Natural killer cell (primary cell): ENCODE measurements at places on chromosomes 5 and 9.

GRCh38 chr5:118832974-118833373, 155.4 kb downstream of the DTWD2 start:
- no peaks in the 10 kb centered on the region for H3K36me3 ChIP-seq
- DNase-seq, result no peak
- no peak overlapping the region for H3K4me3 ChIP-seq

- H3K36me3 ChIP-seq, result no peaks in the 10 kb centered on the region
- no peak overlapping the region for H3K4me3 ChIP-seq
- no peak for DNase-seq
- no peak overlapping the region for H3K27ac ChIP-seq
- H3K4me1 ChIP-seq, result no peaks in the 10 kb centered on the region
Observed at GRCh38 chr9:114207034-114207810, 51.9 kb downstream of the COL27A1 start.

DNA sequence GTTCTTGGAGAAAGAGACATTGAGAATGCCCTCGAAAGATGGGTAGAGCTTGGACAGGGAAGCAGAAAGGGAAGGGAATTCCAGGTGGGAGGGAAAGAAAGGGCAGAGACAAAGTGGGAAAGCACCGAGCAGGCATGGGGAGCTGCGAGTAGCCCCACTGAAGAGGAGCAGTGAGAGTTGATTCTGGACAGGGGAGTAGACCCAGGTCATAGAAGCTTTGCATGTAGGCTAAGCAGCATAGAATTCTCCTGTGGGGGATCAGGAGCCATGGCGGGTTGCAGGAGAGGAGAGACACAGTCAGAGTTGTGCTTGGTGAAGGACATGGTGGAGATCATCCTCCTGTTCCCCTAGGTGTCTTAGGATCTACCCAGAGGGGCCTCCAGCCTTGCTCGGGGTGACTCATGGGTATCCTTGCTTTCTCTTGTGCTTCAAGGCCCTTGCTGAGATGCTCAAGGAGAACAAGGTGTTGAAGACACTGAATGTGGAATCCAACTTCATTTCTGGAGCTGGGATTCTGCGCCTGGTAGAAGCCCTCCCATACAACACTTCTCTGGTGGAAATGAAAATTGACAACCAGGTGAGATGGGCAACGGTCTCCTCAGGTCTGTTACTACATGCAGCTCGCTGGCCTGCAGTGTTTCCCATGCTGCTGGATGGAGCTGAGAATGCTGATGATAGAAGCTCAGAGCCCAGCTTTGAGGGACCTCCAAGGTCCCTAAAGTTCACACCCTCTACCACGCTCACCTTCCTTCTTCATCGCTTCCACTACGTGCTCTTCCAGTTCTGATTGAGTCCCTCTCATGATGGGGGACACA, 64.5 kb downstream of the TSTD2 start:
- no peak overlapping the region for H3K4me3 ChIP-seq
- H3K4me1 ChIP-seq, result no peaks in the 10 kb centered on the region
- DNase-seq, result no peak
- H3K27ac ChIP-seq, result no peak overlapping the region
- no peaks in the 10 kb centered on the region for H3K27me3 ChIP-seq

DNA sequence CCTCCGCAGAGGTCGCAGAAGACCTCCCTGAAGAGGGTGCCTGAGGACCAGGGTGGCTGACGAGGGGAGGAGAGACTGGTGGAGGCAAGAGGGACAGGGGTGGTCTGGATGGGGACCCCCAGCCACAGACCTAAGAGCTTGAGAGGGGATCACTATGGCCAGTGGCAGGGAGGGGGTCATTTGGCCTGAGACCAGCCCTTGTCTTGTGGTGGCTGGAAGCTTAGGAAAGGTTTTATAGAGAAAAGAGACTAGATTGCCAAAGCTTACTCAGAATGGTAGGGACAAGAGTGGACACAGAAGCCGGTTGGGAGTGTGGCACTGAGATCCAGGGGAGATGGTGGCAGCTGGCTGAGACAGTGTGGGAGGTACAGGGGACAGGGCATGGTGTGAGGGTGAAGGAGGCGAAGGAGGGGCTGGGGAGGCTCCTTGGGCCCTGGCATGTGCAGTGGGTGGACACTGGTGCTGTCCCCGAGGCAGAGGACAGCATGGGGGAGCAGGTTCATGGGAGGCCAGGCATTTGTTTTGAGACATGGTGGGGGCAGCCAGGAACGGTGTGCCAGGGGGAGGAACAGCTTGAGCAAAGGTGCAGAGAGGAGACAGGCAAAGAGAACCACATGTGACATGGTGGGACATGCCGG, 123.0 kb downstream of the C9orf50 start:
- no peaks in the 10 kb centered on the region for H3K36me3 ChIP-seq
- DNase-seq, result no peak
- H3K4me3 ChIP-seq, result no peak overlapping the region
- peaks cover 24% of the 10 kb centered on the region for H3K4me1 ChIP-seq
- H3K27me3 ChIP-seq, result no peaks in the 10 kb centered on the region
- H3K27ac ChIP-seq, result no peak overlapping the region

- no peak overlapping the region for H3K4me3 ChIP-seq
- no peak overlapping the region for H3K27ac ChIP-seq
- no peaks in the 10 kb centered on the region for H3K4me1 ChIP-seq
- no peaks in the 10 kb centered on the region for H3K27me3 ChIP-seq
- H3K36me3 ChIP-seq, result no peaks in the 10 kb centered on the region
Observed at GRCh38 chr9:110842986-110843385, 174.4 kb downstream of the MUSK start.
